ENCODE measurements at places on chromosomes 5 and 9.

GRCh38 chr9:97771641-97772040 is 74.5 kb upstream of the XPA start:
- DNase-seq = no peak

DNA sequence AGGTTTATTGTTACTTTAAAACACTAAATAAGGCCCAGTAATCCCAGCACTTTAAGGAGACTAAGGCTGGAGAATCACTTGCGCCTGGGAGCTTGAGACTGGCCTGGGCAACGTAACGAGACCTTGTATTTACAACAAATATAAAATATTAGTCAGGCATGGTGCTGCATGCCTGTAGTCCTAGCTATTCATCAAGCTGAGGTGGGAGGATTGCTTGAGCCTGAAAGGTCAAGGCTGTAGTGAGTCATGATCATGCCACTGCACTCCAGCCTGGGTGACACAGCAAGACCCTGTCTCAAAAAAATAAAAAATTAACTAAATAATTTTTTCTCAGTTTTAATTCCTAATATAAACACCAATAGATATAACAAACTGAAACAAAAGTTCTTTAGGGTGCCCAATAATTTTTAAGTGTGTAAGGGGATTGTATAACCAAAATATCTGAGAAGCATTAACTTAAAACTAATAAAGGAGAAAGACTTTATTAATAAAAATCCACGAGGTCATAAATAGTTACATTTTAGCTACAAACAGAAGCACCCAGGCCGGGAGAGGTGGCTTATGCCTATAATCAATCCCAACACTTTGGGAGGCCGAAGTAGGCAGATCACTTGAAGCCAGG is 32.7 kb downstream of the FAM13B start:
- no peak for DNase-seq

DNA sequence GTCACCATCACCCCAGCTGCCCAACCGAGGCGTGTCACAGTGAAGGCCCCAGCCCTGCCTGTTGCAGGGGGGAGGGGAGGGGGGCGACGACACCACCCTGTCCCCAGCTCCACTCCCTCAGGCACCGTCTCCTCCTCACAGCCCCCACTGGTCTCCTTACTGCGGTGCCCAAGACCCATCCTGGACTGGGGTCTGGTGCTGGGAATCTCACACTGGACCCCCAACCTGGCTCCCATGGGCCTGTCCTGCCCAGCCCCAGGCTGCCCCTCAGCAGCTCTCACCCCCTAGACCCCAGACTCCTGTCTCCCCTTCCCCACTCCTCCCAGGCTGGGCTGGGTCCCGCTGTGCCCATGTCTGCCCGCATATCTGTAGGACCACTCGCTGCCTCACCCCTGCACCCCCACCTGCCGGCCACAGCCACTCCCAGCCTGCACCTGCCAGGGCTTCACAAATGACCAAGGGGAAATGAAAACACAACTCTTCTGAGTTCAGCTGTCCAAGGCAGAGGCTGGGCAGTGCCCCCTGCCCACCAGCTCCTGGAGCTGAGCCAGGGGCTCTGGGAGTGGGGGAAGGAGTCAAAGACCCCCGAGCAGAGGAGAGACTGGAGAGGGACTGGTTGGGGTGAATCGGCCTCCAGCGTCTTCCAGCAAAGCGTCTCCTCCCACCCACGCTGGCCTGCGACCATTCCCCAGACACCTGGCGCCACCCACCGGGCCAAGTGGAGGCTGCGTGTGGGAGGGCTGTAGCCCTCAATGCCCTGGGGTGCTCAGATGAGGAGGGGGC is 32.6 kb upstream of the EGFL7 start:
- peak; percentile 81 for DNase-seq

GRCh38 chr9:35756275-35757225 is 2.5 kb upstream of the MSMP start:
- DNase-seq = peak; percentile 70

GRCh38 chr9:92616655-92617111 is 53.2 kb downstream of the IPPK start:
- no peak for DNase-seq

- no peak for DNase-seq
Measured at GRCh38 chr5:140181002-140181483, 6.1 kb downstream of the CYSTM1 start.

- DNase-seq = no peak
Measured at GRCh38 chr5:157511651-157512644, 51.9 kb downstream of the NIPAL4 start.
